ENCODE measurements at places on chromosomes 5 and 9.

- H3K4me3 ChIP-seq, result no peak overlapping the region
- DNase-seq, result no peak
- H3K36me3 ChIP-seq, result peaks cover 3% of the 10 kb centered on the region
- H3K27ac ChIP-seq, result no peak overlapping the region
- no peaks in the 10 kb centered on the region for H3K4me1 ChIP-seq
- H3K27me3 ChIP-seq, result no peaks in the 10 kb centered on the region
These were observed 167.8 kb downstream of the TRIO start for GRCh38 chr5:14310901-14311300.

DNA sequence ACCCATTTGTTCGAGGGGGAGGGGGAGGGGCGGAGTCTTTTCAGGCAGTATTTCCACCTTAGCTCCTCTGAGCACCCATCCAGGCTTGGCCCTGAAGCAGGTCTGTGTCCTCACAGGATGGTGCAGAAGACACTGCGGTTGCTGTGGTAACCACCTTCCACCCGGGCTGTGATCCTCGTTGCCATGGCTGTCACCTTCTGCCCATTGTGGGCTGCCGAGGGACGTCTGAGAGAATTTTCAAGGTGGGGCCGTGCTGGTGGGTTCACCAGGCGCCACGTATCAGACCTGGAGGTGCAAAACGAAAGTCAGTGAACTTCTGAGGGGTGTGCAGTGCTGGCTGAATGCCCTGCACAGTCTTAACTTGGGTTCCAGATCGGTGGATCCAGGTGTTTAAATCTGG lies 26.7 kb downstream of the POLR1E start:
- no peak overlapping the region for H3K4me3 ChIP-seq
- no peak overlapping the region for H3K27ac ChIP-seq
- DNase-seq, result peak; percentile 73
- H3K4me1 ChIP-seq, result no peaks in the 10 kb centered on the region
- no peaks in the 10 kb centered on the region for H3K27me3 ChIP-seq

- no peaks in the 10 kb centered on the region for H3K4me1 ChIP-seq
- H3K27me3 ChIP-seq, result no peaks in the 10 kb centered on the region
- H3K27ac ChIP-seq, result no peak overlapping the region
- H3K4me3 ChIP-seq, result no peak overlapping the region
- DNase-seq, result no peak
These were observed 81.2 kb upstream of the LMX1B start for GRCh38 chr9:126532489-126532888.

DNA sequence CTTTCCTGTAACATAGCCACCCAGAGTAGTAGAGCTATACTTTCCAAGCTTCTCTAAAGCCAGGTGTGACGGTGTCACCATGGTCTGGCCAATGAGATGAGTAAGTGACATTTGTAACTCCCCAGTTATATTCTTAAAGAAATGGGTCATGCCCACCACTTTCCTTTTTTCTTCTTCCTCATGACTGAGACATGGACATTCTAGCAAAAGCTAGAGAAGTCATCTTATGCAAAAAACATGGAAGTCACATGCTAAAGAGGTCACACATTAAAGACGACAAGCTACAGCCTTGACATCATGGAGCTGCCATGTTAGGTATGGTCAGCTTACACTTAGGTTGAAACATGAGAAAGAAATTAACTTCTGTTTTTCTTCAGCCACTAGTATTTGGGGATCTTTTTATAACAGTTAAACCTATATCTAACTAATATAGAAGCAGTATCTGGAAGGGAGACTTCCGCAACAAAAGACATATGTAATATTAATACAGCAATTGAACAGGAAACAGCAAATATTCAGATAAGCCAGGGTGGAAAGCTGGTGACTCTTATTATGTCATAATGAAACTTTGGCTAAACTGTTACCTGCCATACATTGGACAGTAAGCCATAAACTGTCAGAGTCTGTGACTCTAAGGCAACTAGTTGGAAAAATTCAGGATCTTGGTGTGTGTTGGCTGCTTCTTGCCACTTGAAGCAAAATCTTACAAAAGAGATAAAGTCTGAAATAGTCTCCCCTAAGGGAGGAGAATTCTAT lies 54.7 kb upstream of the SNX2 start:
- H3K27me3 ChIP-seq, result no peaks in the 10 kb centered on the region
- no peaks in the 10 kb centered on the region for H3K4me1 ChIP-seq
- no peak overlapping the region for H3K4me3 ChIP-seq
- no peak overlapping the region for H3K27ac ChIP-seq
- DNase-seq, result no peak

DNA sequence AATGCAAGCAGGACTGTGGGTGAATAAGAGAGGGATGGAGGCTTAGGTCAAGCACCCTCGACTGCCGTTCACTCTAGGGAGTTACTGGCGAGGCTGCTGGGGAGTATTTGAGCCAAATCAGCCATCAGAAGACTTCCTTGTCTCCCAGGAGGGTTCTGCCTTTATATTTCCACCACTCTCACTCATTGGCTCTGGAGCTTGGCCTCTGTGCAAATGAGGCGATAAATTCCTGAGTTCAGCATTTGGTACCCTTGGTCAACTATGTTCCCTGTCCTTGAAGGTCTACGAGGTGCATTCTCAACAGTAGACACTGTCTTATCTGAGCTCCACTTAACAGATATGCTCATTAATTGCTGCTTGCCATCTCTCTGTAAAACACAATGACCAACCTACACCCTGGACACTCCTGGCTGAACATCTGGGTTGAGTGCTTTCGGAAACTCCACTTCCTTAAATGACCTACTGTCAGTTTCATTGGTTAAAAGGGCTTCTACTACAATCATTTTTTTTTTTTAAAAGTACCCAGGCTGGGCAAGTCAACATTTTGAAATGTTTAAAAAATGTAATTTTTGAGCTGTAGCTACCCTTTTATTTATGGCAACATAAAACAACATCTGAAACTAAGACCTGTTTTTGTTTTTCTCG lies 153.2 kb downstream of the NTRK2 start:
- H3K27ac ChIP-seq, result no peak overlapping the region
- H3K4me1 ChIP-seq, result no peaks in the 10 kb centered on the region
- no peak for DNase-seq
- no peaks in the 10 kb centered on the region for H3K27me3 ChIP-seq
- no peak overlapping the region for H3K4me3 ChIP-seq

GRCh38 chr9:126532019-126532462 lies 81.7 kb upstream of the LMX1B start:
- DNase-seq, result peak; percentile 61
- no peak overlapping the region for H3K27ac ChIP-seq
- no peak overlapping the region for H3K4me3 ChIP-seq
- H3K27me3 ChIP-seq, result no peaks in the 10 kb centered on the region
- no peaks in the 10 kb centered on the region for H3K4me1 ChIP-seq

DNA sequence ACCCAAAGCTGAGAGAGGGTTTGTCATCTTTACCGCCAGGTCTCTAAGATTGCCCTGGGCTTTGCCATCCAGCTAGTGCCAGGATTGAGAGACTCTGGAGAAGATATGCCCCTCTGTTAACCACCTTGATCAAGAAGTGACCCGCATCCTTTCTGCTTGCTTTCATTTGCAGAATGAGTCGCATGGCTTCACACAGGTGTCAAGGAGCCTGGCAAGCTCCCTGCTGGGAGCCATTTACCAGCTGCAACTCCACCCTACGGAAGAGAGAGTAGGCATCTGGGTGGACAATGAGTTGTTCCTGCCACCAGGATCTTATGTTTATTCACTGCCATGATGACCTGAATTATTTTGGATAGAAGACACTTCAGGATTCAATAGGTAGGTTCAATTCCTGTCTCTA lies 43.0 kb downstream of the HSD17B3 start:
- H3K27me3 ChIP-seq, result no peaks in the 10 kb centered on the region
- DNase-seq, result no peak
- H3K4me1 ChIP-seq, result no peaks in the 10 kb centered on the region
- no peaks in the 10 kb centered on the region for H3K36me3 ChIP-seq
- H3K4me3 ChIP-seq, result no peak overlapping the region

GRCh38 chr5:127418974-127419682 lies 98.3 kb upstream of the PRRC1 start:
- H3K4me1 ChIP-seq, result no peaks in the 10 kb centered on the region
- H3K36me3 ChIP-seq, result no peaks in the 10 kb centered on the region
- H3K27ac ChIP-seq, result no peak overlapping the region
- no peak for DNase-seq
